ENCODE measurements at places on chromosomes 6 and 20.

DNA sequence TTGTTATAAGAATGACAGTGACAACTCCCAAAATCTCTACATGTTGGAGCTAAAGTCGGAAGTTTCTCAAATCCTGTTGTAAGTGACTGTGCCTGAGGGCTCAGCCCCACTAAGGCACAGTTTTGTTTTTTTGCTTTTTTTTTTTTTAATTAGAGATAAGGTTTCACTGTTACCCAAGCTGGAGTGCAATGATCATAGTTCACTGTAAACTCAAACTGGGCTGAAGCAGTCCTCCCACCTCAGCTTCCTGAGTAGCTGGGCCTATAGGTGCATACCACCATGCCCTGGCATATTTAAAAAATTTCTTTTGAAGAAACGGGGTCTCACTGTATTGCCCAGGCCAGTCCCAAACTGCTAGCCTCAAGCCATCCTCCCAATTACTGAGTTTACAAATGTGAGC is 96.9 kb downstream of the DTD1 start:
- no peak for DNase-seq

- no peak for DNase-seq
These were observed 56.5 kb upstream of the SIRPA start for GRCh38 chr20:1838556-1839279.

DNA sequence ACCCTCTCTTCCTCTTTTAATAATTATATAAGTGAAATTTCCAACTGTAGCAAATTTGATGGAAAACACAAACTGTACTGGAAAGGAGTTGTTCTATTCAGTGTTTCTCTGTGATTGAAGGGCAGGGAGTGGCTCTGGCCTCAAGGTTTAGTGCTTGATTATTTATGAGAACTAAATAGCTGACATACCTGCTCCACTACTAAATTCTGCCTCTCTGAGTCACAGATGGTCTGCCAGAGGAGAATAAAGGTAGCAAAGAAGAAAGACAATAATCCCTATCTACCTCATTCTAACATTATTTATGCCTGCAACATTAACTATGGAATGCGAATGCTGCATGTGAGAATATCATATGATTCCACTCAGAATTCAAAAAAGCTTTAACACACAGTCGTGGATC is 9.3 kb downstream of the BMP5 start:
- no peak for DNase-seq

DNA sequence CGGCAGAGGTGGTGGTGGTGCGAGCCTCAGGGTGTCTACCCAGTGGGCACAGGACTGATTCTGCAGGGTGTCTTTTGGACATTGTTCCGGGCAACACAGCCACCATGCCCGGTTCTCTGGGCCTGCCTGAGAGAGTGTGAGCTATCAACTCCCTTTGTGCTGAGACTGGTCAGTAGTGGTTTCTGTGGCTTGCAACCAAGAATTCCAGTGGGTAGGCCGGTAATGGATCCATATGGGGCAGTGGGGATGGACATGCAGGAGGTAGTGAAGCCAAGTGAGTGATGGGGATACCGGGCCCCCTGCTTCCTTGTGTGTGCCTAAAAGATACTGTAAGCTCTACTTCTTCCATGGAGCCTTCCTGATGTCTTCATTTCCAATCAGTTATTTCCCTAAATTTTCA is 71.0 kb downstream of the CDC5L start:
- DNase-seq, result no peak
